ENCODE measurements at places on chromosomes 13 and 19.

GRCh38 chr13:67023130-67023876 lies 206.8 kb downstream of the PCDH9 start:
- DNase-seq, result no peak

GRCh38 chr13:92575777-92576176 lies 650.8 kb upstream of the GPC6 start:
- no peak for DNase-seq

GRCh38 chr13:48199404-48199946 lies 33.5 kb upstream of the ITM2B start:
- no peak for DNase-seq

DNA sequence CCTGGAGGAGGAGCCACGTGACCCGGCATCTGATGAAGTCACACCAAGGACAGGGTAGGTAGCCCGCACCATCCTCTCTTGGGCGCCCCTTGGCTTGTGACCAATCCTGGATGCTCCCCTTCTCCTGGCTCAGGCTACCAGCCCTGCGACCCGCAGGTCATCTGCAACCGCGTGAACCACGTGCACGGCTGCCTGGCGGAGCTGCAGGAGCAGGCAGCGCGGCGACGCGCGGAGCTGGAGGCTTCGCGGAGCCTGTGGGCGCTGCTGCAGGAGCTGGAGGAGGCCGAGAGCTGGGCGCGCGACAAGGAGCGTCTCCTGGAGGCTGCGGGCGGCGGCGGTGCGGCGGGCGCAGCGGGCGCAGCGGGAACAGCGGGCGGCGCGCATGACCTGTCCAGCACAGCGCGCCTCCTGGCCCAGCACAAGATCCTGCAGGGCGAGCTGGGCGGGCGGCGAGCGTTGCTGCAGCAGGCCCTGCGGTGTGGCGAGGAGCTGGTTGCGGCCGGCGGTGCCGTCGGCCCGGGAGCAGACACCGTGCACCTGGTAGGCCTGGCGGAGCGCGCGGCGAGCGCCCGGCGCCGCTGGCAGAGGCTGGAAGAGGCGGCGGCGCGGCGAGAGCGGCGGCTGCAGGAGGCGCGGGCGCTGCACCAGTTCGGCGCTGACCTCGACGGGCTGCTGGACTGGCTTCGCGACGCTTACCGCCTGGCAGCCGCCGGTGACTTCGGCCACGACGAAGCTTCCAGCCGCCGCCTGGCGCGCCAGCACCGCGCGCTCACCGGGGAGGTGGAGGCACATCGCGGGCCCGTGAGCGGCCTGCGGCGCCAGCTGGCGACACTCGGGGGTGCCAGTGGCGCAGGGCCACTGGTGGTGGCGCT lies 45.9 kb downstream of the SPTBN4 start:
- no peak for DNase-seq

- DNase-seq, result no peak
Observed at GRCh38 chr13:72246396-72246795, 379.4 kb upstream of the DACH1 start.

GRCh38 chr19:33316541-33317264 lies 14.4 kb upstream of the CEBPA start:
- DNase-seq, result no peak

Data from CD4-positive, alpha-beta T cell treated with Interferon alpha-2 for 1 hour (primary cell).